T-helper 22 cell (primary cell): ENCODE measurements at places on chromosomes 5 and 9.

DNA sequence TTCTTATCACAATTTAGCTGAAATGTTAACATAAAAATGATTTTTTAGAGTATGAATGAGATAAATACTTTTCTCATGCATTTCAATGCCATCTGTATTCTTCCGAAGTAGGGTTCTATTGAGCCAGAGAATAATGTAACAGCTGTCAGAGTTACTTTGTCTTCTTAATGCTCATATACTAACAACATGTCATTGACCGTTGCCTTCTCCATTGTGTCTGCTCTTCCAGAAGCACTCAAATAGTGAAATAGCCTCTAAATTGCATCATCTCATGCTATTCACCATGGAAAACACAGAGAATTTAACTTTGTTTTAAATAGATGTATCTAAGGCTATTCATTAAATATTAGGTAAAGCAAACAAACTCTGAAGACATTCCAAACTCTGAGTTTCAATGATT is 1875.9 kb upstream of the CDH9 start:
- no peak for DNase-seq

- DNase-seq, result no peak
These were observed 270.4 kb upstream of the DMRT1 start for GRCh38 chr9:571066-571465.

DNA sequence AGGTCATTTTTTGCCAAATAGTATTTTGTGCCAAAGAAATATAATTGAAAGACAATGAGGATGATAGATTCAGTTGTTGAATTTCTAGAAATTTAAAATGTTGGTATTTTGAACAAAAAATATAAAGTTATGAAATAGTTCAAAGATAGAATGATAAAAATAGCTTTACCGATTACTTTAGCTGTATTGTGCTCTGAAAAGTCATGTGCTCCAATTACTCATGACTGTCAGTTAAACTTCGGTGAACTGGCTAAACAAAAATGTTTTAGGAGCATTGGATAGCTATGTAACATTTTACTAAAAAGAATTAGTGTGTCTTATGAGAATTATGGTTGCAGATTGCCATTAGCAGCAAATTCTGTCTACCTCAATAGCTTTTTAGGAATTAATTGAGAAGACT is 177.3 kb upstream of the VCAN start:
- no peak for DNase-seq

DNA sequence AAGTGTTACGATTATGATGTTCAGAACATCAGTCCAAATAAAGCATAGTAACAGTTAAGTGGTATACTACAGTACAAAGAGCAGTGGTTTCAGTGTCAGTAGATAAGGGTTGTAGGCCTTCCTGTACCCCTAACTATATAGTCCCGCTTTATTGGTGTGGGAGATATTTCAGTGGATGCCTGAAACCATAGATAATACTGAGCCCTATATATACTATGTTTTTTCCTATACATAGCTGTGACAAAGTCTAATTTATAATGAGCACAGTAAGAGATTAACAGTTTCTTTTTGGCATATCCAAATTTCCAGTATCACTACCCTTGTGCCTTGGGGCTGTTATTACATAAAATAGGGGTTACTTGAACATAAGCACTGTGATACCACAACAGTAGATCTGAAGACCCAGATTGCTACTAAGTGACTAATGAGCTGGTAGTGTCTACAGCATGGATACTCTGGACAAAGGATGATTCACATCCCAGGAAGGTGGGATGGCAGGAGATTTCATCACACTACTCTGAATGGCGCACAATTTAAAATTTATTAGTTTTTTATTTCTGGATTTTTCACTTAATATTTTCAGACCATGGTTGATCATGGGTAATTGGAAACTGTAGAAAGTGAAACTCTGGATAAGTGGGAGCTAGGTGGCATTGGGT is 119.3 kb downstream of the RPS23 start:
- no peak for DNase-seq

DNA sequence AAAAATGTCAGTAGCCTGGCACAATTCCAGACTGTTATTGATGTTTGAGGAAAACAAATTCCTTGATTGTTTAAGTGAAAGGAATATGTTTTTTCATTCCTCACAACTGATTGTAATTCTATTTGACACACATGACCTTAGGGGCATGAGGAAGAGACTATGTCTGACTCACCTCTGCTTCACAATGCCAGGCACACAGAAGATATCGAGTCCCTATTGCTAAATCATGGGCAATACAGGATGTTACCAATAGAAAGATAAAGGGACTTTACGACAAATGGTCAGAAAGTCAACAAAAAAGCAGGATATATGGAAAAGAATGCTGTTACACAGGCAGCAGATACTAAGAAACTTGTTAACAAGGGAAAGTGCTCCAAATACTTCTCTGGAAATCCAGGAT is 1903.5 kb downstream of the EFNA5 start:
- DNase-seq, result no peak

DNA sequence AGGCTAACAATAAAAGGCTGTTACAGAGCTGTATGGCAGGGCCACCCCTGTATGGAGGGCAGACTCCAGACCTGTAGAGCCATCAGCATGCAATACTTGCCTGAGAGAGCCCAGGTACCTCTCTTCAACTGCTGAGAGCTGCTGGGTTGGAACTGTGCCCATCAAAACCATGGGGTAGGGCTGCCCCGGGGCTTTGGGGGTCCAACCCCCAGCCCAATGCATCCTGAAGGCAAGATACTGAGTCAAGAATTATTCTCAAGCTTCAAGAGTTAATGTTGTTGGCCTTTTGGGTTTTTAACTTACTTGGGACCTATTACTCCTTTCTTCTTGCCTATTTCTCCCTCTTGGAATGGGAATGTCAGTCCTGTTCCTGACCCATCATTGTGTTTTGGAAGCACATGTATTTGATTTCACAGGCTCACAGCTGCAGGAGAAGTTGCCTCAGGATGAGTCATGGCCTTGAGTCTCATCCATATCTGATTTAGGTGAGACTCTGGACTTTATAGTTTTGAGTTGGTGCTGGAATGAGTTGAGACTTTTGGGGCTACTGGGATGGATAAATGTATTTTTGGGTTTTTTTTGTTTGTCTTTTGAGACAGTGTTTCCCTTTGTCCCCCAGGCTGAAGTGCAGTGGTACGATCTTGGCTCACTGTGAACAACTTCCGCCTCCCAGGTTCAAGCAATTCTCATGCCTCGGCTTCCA is 21.0 kb upstream of the CDK7 start:
- no peak for DNase-seq

GRCh38 chr9:131620764-131621520 is 75.6 kb downstream of the PRRT1B start:
- no peak for DNase-seq

DNA sequence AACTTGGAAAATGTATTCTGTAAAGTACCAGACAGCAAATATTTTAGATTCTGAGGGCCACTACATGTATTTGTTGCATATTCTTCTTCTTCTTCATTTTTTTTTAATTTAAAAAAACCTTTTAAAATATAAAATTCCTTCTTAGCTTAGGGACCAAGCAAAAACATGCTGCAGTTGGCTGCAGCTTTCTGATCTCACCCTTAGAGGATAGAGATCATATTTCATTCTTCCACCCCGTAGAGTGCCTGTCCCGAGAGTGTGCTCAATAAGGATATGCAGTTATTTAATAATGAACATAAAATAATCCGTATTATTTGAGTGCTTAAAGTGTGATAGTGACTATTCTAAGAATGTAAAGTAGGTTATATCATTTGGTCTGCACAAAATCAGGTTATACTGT is 204.2 kb upstream of the CD180 start:
- no peak for DNase-seq

- DNase-seq, result no peak
These were observed 397.8 kb downstream of the TLE4 start for GRCh38 chr9:79969393-79970145.

DNA sequence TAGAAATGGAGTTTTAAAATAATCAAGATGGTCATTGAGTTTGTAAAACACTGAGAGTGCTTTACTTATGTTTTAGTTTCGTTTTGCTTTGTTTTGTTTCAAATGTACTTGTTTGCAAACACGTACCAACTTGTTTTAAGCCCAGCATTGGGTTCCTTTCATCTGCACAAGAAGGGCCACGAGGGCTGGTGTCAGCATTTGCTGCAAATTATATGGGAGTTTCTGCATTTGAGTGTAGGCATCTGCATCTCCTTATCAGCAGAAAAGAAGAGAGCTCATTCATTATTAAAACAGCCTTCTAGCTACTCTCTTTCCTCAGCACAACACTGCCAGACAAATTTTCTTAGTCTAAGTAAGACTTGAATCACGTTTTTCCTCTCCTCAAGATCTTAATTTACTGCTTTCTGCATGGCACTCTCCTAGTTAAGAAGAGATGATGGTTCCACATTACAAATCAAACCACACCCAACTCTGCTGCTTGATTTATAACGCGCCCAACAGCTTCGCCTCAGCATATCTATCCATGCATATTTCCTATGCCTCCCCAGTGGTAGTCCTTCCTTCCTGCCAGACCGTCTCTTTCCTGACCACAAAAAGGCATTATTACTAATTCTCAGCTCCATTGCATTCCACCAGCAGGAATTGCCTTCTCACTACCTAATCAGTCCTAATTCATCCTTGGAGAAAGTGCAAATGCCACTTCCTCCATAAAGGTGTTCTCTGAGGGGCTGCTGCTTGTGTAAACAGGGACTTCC is 95.2 kb upstream of the CAST start:
- DNase-seq, result no peak

- DNase-seq, result no peak
These were observed 34.3 kb upstream of the OLFM1 start for GRCh38 chr9:135053133-135053532.

DNA sequence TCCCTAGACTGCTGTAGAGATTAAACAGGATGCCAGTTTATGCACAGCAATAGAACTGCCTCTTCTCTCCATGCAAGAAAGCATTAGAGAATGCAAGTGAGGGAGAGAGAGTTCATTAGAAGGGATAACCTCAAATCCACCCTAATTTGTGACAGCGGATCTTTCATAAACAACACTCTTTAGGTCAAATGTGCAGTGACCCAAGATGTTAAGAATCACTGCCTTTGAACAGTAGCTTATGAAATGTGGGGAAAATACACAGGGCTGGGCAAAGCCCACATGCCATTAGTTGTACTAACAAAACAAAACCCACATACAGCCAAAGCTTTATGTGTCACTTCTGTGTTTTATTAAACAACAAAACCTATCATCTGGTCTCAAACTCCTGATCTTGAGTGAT is 36.2 kb upstream of the POU4F3 start:
- no peak for DNase-seq

- DNase-seq, result no peak
These were observed 34.4 kb downstream of the HMCN2 start for GRCh38 chr9:130299785-130300615.

- DNase-seq, result no peak
These were observed 420.2 kb downstream of the RAB3C start for GRCh38 chr5:59003124-59003523.

DNA sequence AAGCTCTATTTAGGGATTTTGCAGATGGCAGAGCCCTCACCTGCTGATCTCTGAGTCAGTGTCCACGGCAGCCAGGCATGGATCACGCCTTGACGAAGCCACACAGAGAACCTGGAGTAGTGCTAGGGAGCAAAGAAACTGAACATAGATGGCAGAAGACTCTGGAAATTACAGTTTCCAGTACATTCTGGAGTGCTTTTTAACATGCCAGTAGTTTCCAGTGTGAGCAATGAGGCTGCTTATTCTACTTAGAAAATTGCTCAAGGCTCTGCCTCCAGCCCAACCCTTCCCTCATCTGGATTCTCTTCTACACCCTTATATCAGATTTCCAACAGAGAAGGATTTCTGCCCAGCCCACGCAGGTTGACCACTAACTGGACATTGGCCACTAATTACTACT is 203.3 kb downstream of the ADAMTS12 start:
- no peak for DNase-seq

DNA sequence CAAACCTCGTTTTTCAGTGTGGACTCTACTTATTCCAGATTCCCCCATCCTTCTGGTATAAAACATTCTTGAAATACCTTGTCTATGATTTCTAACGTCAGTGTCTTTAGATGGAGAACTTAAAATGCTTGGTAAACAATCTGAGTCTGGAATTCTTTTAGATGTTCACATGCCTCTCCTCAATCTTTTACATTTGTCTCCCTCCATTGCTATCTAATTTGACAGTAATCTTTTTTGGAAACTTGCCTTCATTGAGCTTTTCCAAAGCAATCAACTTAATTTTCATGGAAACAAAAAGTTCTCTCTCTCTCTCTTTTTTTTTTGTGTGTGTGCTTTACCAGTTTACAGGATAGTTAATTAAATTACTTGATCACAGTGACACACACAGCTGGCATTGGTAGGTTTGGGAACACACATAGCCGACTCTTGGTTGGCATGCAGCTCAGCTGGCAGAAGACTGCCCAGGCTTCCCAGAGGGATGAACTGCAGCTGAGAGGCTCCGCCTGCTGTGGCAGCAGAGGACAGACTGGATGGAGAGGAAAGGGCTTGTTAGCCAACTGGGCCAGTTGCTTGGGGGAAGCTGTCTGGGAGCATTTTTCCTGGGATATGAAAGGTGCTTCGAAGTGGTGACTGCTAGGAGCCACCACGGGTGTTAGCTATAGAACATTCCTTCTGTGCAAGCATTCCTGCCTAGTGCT is 271.3 kb downstream of the ZSWIM6 start:
- no peak for DNase-seq

DNA sequence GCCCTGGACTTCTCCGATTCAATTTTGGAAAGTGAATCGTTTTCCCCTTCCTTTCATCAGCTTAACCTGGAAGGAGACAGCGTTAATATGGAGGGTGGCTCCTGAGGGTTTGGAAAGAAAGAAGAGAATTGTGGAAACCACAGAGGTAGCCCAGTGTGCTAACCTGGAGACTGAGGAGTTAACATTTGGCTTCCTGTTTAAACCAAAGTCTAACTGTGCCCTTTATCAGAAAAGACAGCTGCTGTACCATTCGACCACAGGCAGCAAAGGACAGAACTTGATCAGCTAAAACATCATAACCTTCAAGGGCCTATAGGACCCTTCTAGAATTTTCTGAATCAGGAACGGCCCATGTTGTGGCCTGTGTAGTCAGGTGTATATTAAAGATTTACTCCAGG is 735 bp downstream of the IDNK start:
- DNase-seq, result no peak

GRCh38 chr9:120490888-120491595 is 88.9 kb downstream of the CDK5RAP2 start:
- DNase-seq, result no peak

GRCh38 chr5:1052641-1053390 is 44.2 kb downstream of the NKD2 start:
- no peak for DNase-seq
